Spleen (tissue), 13 donors: ENCODE measurements at places on chromosomes 3 and 15.

- DNase-seq = no peak
Measured at GRCh38 chr15:73990250-73991005, 1.7 kb downstream of the STOML1 start.

DNA sequence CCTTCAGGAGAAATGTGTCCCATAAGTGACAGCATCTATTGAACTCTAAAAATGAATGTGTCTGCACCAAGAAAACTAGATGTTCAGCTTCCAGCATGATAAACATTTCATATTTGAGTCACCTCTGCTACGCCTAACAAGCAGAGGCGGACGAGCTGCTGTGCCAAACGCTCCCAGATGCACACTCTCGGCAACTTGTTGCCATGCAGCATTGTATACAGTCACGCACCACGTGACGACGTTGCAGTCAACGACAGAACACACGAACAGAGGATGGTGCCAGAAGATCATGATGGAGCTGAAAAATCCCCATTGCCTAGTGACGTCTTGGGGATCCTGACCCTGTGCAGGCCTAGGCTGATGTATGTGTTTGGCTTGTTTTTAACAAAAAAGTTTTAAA, 137.5 kb downstream of the XXYLT1 start:
- DNase-seq = no peak

- DNase-seq = no peak
Measured at GRCh38 chr3:11539218-11539617, 104.5 kb downstream of the VGLL4 start.

DNA sequence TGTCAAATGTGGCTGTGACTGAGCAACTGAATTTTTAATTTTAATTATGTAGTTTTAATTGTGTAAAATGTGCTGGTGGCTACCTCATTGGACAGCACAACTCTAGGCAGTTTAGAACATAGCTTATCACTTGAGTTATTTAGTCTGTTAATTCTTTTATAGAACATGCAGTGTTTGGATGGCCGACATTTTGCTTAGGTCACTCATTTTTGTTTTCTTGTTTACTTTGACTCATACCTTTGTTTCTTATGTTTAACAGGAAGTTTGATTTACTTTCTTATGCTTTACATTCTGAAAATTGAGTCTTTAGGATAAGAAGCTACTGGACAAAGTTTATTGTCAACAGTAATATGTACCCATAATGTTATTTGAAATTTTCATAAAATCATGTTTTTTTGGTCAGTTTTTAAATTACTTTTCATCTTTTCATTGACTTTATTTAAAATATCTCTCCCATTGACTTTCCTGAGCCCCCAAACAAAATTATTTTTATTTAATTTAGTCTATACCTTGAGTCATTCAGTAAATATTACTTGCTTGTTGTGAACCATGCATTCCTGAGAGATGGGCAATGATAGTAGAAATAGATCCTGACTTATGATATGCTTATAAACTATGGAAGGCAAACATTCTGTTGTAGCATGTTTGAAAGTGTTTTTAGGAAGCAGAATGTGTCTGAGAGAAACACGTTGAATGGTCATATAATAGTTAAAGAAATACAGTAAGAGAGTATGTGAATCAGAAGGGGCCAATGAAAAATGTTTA, 60.6 kb downstream of the TCF12 start:
- DNase-seq = no peak

GRCh38 chr3:15171096-15171495, 35.0 kb upstream of the CAPN7 start:
- no peak for DNase-seq

DNA sequence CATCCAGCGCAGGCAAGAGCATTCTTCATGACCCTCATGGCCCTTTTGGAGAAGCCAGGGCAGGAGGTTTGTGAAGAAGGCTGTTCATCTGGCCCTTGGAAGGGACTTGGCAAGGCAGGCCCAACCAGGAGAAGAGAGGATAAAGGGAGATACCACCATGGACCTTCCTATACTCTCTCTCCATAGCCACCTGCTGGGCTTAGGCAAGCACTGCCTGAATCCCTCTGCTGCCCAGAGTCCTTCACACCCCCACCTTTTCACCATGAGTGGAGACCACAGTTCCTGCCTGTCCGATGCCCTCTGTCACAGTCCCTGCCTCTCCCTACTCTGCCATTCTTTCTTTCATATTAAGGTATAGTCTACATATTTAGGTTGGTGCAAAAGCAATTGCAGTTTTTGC, 10.6 kb upstream of the SFMBT1 start:
- DNase-seq = no peak
